ENCODE measurements at places on chromosomes 6 and 20.

DNA sequence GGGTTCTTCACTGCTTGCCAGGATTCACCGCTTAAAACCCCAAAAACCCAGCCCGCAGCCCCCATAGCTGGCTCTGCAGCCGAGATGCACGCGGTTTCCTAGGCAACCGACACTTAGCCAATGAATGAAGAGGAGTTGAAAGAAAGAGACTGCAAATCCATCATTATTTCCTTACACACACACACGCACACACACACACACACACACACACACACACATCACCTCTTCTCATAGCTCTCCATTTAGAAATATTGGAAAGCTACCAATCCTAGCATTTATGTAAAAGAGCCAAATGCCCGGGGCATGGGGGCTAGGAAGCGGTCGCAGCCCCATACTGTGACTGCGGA lies 3.4 kb upstream of the TUBB2B start:
- no peak for DNase-seq

- no peak for DNase-seq
These were observed 114.1 kb downstream of the CD83 start for GRCh38 chr6:14231501-14232280.

- no peak for DNase-seq
These were observed 1.2 kb downstream of the VSTM2L start for GRCh38 chr20:37904008-37904642.

DNA sequence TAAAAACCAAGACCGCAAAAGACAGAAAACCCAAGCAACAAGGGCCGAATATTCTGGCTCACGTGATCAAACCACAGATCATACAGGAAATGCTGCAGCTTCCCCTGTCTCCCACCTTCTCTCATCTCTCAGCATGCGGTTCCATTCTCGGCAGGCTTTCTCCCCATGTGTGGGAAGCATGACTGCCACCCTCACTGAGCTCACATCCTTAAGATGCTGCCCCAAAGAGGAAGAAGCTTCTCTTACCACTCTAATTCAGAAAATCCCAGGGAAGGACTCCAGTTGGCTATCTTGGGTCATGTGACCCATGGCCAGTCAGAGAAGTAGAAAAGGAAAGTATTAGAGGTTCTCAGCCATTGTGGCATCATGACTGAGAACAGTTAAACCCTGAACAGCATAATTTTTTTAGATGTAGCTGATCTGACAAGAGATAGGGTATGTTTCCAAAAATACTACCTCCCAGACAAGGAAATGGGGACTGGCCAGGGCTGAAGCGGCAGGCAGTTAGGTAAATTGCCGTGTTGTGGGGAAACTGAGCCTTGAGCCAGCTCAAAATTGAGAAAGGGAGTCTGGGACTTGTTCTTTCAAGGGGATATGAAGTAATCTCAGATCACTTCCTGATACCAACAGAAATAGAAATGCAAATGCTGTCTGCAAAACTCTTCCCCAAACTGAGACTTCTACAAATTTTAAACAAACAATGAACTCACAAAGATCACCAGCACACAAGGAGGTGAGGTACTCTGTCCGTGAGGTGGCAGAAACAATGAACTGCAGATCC lies 37.1 kb upstream of the GRM4 start:
- no peak for DNase-seq

DNA sequence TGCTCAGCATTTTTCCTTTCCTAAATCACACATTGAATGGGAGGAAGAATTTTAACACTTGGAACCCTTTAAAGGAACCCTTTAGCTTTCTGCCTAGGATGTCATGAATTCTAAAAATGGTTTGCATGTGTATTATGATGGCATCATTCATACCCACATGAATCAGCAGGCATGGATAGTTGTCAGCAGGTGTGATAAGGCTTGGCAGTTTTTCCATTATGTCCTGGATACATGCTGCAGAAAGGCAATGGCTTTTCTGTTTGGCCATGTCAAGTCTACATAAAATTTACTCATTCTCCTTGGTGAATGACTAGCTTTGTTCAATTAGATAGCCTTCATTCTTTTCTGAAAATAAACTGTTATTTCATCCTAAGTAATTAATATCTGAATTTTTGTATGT lies 353.7 kb downstream of the GRIK2 start:
- DNase-seq: no peak

DNA sequence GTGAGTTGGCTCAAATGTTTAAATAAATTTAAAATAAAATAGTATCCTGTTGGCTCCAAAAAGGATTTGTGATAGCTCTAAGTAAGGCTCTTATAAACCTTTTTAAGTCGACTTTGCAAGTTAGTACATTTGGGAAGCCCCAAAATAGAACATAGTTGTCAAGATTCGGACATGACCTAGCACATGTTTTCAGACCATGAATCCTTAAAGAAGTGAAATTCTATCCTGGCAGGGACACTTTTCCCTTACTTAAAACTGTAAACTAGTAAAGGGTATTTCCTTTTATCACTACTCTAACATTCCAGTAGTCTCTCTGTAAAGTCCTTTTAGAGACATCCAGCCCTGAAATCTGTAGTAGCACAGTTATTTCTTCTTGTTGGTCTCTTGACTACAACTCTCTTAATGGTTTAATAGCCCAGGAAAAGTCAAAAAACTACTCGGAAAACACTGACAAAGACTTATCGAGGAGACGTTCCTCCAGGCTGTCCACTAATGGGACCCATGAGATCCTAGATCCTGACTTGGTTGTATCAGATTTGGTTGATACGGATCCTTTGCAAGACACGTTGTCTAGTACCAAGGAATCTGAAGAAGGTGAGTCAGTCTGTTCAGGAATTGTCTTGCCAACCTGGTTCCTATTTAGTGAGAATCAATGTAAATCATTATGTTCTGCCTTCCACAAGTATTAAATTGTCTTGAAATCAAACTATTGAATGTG lies 83.6 kb downstream of the SCAND1 start:
- DNase-seq: no peak

GRCh38 chr20:34536798-34537394 lies 20.7 kb downstream of the DYNLRB1 start:
- DNase-seq: no peak

Data from AG09319 (cell line).